Left ventricle myocardium superior (tissue), 1 donor: ENCODE measurements at places on chromosomes 6 and 20. TPM values are rescaled to one million over a fixed set of nuclear protein-coding genes. Genes with fewer than 3 reads are reported as not detected.

Gene QRSL1
- total RNA-seq: 21.2 TPM

Gene HLA-DRA
- 109 TPM for total RNA-seq

Gene SNX3
- total RNA-seq: 268 TPM

Gene ALDH8A1
- total RNA-seq: 0.20 TPM

Gene MUC22
- 0.22 TPM for total RNA-seq

Gene GPX5
- not detected for total RNA-seq

Gene SEL1L2
- total RNA-seq: 0.40 TPM

Gene SCAF8
- total RNA-seq: 52.8 TPM

Gene ENPP3
- total RNA-seq: not detected

Gene CAGE1
- total RNA-seq: not detected

Gene ULBP1
- 0.17 TPM for total RNA-seq

Gene BNIP5
- total RNA-seq: not detected

Gene ABHD16A
- 29.0 TPM for total RNA-seq

Gene B3GAT2
- 0.07 TPM for total RNA-seq

Gene ARMH2
- not detected for total RNA-seq

Gene TRIM40
- not detected for total RNA-seq

Gene MACROD2
- 3.5 TPM for total RNA-seq

Gene FUT9
- total RNA-seq: not detected

Gene HTR1B
- total RNA-seq: not detected

Gene SLC17A1
- not detected for total RNA-seq

Gene KIF25
- not detected for total RNA-seq

Gene OR2B6
- total RNA-seq: not detected

Gene THBD
- 13.1 TPM for total RNA-seq

Gene CYB5R4
- 13.9 TPM for total RNA-seq

Gene RFX6
- not detected for total RNA-seq

Gene ECT2L
- total RNA-seq: 0.37 TPM

Gene LTB
- 0.40 TPM for total RNA-seq

Gene PRL
- not detected for total RNA-seq

Gene SS18L1
- 10.7 TPM for total RNA-seq

Gene OXT
- total RNA-seq: not detected

Gene CDH26
- total RNA-seq: 1.6 TPM

Gene MUCL3
- not detected for total RNA-seq

Gene FAM209B
- total RNA-seq: not detected

Gene CDH4
- total RNA-seq: not detected
